Epithelial cell of esophagus (primary cell): ENCODE measurements at places on chromosomes 13 and 19.
A peak's percentile ranks its signal among the peaks of the same experiment; 100 is the strongest.

DNA sequence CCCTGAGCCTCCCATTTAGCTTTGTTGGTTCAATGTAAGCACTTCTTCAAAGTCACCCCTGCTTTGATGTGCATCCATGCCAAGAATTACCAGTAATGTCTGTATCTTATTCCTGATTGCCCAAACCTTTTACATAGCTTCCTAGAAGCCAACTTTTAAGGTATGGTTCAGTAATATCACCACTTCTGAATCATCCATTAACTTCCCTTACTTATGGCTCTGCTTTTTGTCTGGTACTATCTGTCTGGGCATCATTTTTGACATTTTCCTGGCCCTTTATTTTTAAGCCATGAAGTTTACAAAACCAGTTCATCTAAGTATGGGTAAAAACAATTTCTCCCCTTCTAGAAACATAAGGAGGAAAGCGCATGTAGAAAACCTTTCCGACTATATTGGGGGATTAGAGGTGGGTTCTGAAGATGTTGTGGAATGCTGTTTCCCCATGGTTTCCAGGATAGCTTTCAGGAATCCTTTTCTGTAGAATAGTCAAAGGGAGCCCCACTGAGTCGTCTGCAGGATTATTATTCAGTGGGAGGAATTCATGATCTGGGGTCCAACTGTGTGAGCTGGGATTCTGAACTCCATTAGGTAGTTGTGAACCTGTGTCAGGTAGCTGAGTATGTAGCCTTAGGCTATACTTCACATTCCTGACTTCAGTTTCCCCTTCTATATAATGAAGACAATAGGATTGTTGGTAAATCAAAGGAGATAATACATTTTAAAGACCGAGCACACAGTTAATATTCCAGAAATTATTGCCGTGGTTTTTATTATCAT lies 163.8 kb downstream of the SUCLA2 start:
- no peak for DNase-seq

DNA sequence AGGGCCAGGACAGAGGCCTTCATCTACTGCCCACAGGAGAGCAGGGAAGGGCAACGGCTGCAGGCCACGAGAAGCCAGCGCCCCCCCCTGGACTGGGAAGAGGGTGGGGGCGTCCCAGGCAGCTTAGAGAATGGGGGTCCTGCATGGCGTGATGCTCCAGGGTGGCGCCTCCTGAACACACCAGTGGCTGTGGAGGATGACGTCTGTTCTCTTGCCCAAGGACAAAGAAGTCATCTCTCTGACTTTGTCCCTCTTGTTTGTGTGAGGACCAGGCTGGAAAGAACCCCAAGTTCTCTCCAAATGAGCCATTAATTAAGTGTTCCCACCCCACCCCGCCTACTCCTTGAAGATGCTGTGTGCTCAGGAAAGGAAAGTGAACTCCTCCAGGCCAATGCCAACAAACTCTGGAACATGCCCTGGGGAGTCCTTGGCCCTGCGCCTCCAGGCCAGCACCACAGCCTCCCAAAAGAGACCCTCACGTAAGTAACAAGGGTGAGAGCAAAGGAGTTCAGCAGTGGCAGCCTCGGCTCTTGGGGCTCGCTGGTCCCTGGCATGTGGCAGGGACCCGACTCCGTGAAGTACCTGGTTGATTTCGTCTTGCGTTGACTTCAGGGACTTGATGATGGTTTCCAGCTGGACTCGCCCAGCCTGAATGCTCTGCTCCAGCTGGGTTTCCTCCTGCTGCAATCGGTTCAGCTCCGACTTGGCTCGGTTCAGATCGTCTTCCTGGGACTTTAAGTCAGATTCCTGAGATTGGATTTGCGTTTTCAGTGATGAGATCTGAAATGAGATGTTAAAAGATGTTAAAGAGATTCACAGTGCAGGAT lies 68.4 kb downstream of the EPS15L1 start:
- no peak for DNase-seq

GRCh38 chr13:66113882-66114526 lies 1116.1 kb downstream of the PCDH9 start:
- DNase-seq, result no peak

- no peak for DNase-seq
Observed at GRCh38 chr19:16436780-16437332, 34.9 kb downstream of the EPS15L1 start.

DNA sequence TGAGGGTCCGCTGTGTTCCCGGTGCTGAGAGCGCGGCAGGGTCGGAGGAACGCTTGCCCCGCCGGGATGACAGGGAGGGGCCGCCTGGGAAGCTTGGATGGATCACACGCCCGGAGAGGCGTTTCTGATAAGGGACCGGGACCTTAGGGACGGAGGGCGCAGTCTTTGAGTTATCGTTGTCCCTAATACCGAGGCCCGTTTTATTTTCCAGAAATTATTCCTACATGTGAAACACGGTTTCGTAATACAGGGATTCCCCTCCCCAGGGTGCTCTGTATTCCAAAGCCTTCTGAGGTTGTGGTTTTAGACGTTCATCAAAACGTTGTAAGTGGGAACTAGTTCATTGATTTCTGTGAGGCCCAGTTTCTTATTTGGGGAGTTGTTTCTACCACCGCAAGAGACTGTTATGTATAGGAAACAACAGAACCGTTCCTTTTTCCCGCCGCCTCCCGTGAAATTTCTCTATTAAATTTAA lies 752 bp downstream of the PDCD5 start:
- peak; percentile 73 for DNase-seq

- no peak for DNase-seq
Observed at GRCh38 chr13:79532576-79532975, 51.6 kb downstream of the NDFIP2 start.

DNA sequence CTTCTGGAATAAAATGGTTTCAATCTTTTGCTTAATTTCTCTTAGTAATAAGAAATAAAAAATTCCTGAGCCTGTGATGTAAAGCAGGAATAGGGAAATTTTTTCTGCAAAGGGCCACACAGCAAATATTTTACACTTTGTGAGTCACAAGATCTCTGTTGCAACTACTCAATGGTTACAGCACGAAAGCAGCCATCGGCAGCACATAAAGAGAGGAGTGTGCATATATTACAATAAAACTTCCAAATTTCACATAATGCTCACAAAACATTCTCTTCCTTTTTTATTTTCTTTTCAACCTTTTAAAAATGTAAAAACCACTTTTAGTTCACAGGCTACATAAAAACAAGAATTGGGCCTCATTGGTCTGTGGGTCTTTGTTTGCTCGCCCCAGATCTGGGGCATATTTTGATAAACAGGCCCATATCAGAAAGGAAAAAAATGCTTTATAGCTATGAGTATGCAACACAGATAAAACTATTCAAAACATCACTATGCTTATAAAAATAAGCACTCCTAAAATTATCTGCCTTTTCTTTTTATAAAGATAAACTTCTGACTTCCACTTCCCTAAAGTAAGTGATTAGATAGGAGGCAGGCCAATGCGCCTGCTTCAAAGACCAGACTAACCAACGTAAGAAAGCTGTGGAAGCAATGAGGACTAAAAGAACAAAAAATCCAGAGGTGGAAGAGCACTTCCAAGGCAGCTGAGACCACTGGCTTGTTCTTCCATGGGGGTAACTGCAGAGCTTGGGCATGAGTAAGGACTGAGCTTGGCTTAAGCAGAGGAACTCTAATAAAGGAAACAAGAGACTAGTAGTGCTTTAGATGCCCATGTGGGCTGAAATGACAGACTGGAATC lies 26.5 kb downstream of the MYCBP2 start:
- DNase-seq, result peak; percentile 67

GRCh38 chr19:28019901-28020300 lies 1193.0 kb downstream of the UQCRFS1 start:
- DNase-seq, result no peak

- DNase-seq, result peak; percentile 3
Observed at GRCh38 chr13:77239312-77239711, 87.6 kb downstream of the MYCBP2 start.

- peak; percentile 57 for DNase-seq
Observed at GRCh38 chr13:75372517-75372916, 109.5 kb downstream of the TBC1D4 start.

- no peak for DNase-seq
Observed at GRCh38 chr13:44388427-44389059, 14.9 kb downstream of the SERP2 start.

DNA sequence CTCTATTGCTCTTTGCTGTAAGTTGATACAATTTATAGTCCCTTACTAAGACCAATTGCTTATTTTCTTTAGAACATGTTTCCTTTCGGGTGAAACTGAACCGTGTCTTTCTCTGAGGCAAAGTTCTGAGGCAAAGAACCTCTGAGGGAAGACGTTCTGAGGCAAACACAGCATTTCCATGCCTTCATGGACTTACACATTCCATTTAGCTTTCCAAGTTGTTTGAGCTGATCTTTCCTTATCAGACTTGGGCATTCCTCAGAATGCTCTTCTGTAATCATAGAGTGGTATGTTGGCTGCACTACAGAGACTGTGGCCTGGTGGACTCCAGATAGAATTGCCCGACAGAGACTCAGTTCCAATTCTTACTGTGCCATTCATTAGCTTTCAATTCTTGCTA lies 579.1 kb downstream of the KCTD12 start:
- no peak for DNase-seq

DNA sequence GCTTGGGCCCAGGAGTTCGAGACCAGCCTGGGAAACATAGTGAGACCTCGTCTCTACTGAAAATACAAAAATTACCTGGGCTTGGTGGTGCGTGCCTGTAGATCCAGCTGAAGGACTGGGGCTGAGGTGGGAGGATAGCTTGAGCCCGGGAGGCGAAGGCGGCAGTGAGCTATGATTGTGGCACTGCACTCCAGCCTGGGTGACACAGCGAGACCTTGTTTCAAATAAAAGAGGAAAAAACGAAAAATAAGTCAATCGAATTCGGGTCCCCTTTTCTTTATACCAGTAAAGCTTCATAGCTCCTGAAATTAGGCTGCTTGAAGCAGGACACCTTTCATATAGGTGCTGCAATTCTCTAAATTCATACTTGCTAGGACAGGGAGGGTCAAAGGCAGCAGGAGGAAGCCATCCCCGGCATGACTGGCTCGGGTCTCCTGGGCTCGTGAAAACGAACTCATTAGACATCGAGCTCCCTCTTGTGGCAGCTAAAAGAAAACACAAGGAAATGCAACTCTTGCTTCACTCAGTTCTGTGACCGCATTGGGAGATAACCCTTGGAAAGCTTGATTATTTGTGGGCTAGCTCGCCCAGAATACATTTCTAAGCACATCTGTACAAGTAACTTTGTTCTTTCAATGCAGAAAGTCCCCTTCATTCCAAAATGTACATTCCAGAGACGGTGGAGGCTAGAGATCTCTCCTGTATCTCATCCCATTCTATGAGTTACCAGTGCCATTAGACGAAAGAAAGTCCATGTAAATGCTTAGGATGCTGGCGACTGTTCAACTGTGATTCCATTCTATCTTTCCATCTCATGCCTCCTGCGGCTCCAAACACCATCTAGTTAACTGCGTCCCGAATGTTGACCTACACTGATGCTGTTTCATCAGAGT lies 16.8 kb downstream of the FPR2 start:
- DNase-seq, result peak; percentile 86

DNA sequence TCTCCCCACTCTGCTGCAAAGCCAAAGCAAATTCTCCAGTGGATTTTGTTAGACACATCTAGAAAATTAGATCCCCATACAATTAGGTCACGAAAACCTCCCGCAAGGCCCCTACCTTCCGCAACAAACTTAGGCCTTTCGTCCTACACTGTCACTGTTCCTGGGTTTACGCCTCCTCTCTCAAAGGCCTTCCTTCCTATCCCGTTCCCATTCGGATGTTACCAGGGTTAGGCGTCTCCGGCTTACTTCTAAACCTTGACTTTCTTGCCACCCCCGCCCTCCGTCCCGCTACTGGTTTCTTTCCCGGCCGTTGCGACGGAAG lies 754 bp downstream of the RNF6 start:
- DNase-seq, result no peak

GRCh38 chr13:91745967-91746366 lies 347.5 kb downstream of the GPC5 start:
- DNase-seq, result no peak

DNA sequence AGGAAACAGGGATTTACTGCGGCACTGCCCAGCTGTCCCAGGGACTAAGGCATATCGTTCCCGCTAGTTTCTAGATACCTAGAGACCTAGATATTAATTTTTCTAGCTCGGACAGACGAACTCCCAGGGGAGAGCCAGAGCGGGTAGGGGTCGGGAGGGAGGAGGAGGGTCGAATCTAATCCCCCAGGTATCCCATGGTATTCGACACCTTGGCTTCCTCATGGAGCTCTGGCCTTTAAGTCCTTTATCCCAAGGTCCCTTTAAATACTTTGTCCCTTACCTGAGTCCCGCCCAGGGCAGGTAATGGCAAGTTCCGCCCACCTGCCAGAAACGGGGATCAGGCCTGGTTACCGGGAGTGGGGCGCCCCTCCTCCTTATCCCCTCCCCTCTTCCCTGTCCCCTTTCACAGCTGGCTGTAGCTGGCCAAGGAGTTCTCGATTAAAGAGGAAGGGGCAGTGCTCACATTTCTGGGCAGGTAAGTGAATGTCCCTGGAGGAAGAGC lies at the start of gene PRRG2:
TSS of gene PRRG2 (plus strand) at position 310 of the 502 bp plus-strand sequence. CDS start 1,904 bp downstream, outside the sequence.
- peak; percentile 76 for DNase-seq

- no peak for DNase-seq
Observed at GRCh38 chr19:44452367-44452766, 4.1 kb upstream of the ZNF229 start.

GRCh38 chr13:113245849-113246796 lies 36.7 kb downstream of the CUL4A start:
- peak; percentile 19 for DNase-seq

DNA sequence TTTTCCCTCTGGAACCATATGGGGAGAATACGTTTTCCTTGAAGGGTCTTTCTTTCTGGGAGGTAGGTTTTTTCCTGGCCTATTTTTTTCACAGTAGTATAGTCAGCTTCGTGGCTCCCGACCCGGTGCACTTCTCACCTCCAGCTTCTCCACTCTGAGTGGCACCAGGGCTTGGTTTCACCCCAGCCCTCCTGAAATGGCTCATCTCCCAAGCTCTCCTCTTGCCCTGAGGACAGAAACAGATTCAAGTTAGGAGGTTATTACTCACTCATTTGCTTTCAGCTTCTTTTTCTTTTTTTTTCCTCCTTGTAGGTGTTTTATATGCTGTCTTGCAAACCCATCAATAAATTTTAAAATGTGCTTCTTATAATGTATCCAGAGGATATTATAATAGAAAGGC lies 199.3 kb downstream of the RFC3 start:
- DNase-seq, result peak; percentile 90

DNA sequence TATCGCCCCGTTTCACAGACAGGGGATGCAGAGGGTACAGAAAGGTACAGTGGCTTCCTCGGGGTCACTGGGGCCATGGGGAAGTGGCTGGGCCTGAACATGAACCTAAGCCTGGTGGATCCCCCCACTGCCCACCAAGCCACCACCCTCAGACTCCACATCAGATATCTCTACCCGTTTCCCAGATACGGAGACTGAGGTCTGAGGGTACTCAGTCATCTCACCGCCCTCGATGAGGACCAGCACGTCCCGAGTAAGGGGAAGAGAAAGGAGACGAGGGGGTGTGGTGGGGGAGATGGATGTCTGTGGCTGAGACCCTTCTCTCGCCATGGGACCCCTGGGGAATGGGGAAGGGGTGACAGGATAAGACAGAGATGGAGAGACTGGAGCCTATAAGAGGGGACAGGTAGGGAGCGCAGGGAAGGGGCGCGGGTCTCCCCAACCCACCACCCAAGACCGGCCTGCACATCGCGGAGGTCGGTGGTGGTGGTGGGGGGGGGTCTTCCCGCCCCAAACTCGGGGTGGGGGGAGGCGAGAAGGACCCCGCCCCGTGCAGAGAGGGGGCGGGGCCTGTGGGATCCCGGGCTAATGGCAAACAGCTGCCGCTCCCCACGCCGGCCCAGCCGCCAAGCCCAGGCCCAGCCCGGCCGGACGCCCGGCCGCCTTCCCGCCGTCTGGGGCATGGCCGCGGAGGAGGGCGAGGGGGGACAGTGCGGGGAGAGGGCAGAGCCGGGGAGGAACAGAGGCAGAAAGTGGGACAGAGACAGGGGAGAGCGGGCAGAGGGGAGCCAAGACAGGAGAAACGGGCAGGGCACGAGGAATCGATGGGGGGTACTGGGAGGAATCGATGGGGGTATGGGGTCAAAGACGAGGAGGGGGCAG lies 698 bp downstream of the KANK2 start:
- peak; percentile 16 for DNase-seq
